ENCODE measurements at places on chromosomes 16 and 17.

DNA sequence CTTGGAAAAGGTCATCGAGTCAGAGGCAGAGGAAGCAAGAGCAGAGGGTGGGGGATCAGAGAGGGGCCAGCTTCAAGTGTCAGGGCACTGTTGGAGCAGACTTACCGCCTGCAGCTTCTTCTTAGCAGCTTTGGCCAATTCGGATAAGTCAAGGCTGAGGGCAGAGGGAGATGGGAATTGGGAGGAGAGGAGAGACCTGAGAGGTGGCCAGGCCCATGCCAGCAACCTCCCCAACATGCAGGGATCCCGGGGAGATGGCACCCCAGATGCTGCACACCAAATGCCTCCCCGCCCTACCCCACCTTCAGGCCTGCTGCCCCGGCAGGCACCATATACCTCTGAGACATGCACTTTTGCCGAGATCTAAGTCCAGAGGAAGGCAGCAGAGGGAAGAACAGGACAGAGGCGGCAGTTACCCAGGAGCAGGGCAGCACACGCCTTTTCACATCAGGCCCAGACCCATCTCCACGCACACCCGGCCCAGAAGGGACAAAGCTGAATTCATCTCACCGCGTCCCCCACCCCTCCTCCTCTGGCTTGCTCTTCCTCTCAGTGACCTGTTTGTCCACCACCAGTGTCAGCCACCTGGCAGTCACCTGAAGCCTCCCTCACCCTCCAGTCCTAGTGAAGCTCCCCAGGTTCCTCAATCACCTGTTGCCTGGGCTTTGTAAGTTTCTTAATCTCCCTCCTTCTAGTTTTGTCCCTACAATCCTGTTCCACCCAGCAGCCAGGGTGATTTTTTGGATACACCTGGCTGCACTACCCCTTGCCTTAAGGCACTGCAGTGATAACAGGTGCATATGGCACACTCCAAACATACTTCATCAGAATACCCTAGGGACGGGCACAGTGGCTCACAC is 10.4 kb downstream of the TP53I13 start:
- no peak for DNase-seq

GRCh38 chr17:56130631-56131030 is 22.6 kb upstream of the ANKFN1 start:
- no peak for DNase-seq

GRCh38 chr16:10946308-10946707 is 1.9 kb downstream of the CLEC16A start:
- no peak for DNase-seq

GRCh38 chr16:56281249-56281805 is 90.0 kb downstream of the GNAO1 start:
- no peak for DNase-seq

- no peak for DNase-seq
Measured at GRCh38 chr17:44530896-44531418, 26.3 kb upstream of the FZD2 start.

DNA sequence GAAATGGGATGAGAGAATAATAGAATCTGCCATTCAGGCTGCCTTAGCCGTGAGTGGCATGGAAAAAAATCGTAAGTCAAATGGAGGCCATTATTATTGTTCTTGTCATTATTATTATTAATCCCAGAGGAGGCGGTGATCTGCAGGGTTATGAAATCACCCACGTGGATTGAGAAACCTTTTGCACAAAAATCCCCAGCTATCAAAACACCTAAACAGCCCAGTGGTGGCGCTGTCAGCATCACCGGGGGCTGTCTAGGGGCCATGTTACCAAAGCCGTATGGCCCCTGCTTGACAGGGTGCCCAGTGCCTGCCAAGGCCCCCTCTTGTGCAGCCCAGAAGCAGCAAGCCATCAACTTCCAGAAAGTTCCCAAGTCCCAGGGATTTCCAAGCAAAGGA is 25.2 kb downstream of the CNGB1 start:
- DNase-seq, result no peak

DNA sequence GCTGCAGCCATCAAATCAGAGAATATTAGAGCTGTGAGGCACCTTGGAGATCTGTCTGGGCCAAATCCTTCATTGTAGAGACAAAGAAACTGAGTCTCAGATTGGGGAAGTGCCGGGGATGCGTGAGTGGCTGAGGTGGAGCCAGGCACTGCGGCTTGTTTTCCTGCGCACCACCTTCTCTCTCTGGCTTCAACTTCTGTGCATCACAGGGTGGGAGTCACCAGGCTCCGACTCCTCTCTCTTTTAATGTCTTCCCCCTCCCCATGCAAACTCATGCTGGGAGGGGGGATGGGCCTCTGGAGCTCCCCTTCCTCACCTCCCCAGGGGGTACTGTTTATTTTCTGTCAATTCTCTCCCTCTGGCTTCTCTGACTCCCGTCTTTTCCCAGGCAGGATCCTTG is 8.7 kb upstream of the ETV4 start:
- no peak for DNase-seq

- DNase-seq, result no peak
Measured at GRCh38 chr16:73122604-73123391, 74.9 kb upstream of the ZFHX3 start.

DNA sequence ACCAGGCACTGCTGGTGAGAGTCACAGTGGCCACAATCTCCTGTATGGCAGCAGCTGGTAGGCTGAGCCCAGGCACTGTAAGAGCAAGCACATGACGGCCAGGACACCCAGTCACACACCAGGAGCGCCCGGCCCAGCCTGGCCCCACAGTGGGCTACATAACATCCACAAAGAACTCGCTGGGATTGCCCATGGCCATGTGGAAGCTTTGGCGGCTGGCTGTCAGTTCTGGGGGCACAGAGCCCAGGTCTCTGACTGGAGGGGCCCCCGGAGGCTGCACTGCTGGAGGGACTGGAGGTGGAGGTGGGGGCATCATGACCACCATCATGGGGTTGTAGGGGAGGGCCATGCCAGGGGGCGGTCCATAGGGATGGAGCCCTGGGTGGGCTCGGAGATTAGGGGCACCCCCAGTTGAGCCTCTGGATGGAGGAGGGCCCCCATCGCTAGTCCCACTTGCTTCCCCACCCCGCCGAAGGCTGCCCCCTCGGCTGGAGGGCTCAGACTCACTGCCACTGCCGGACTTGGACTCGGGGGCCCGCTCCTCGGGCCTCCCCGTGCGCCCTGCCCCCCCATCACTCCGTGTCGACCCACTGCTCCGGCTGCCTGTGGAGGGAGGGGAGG is 6.1 kb downstream of the ACADVL start:
- no peak for DNase-seq

DNA sequence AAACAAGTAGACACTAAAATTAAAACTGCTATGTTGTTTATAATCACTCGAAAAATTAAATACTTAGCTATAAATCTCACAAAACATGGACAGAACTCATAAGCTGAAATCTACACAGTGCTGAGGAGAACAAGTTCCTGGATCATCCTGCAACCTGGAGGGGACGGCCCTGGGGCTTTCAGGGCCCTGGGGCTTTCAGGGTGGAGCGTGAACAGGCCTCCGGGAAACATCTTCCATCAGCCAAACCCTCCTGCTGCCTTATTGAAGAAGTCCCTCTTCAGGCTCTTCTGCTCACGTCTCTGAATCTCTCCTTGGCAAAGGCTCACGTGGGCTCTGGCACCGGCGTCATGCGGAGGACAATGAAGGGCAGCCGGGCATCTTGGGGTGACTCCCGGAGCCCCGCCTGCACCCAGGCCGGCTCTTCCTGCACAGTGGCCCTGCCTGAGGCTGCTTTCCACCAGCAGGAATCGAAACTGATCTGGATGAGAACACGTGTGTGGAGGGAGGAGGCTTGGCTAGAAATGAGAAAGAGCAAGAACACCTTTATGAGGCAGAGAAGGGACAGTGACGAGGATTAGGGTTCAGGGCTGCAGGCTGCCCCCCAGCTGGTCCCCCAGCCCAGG is 127.3 kb downstream of the CDRT15L2 start:
- DNase-seq, result no peak

DNA sequence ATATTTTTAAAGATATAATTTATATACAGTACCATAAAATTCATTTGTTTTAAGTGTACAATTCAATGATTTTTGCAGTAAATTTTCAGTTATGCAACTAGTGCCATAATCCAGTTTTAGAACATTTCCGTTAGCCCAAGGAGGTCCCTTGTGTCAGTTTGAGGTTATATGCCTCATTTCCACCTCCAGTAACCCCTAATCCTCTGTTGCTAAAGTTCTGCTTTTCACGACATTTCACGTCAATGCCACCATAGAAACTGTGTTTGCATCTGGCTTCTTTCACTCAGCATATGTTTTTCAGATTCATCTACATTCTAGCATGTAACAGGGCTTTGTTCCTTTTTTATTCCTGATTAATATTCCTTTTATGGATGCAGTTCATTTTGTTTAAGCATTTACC is 42.4 kb upstream of the NUDT7 start:
- DNase-seq, result no peak

GRCh38 chr17:43216762-43217613 is 5.3 kb downstream of the TMEM106A start:
- no peak for DNase-seq

- no peak for DNase-seq
Measured at GRCh38 chr17:77579682-77580081, 378.8 kb upstream of the TNRC6C start.

- DNase-seq, result no peak
Measured at GRCh38 chr17:332023-332422, 20.6 kb downstream of the RPH3AL start.

- DNase-seq, result no peak
Measured at GRCh38 chr16:55943267-55943666, 68.1 kb upstream of the CES5A start.

GRCh38 chr16:31471875-31472708 is at the start of gene TGFB1I1:
Gene TGFB1I1 (plus strand): TSS chr16:31472152. CDS start chr16:31472189, 37 bp downstream.
- DNase-seq, result no peak

GRCh38 chr17:12815642-12816141 is 26.4 kb downstream of the ARHGAP44 start:
- DNase-seq, result no peak

DNA sequence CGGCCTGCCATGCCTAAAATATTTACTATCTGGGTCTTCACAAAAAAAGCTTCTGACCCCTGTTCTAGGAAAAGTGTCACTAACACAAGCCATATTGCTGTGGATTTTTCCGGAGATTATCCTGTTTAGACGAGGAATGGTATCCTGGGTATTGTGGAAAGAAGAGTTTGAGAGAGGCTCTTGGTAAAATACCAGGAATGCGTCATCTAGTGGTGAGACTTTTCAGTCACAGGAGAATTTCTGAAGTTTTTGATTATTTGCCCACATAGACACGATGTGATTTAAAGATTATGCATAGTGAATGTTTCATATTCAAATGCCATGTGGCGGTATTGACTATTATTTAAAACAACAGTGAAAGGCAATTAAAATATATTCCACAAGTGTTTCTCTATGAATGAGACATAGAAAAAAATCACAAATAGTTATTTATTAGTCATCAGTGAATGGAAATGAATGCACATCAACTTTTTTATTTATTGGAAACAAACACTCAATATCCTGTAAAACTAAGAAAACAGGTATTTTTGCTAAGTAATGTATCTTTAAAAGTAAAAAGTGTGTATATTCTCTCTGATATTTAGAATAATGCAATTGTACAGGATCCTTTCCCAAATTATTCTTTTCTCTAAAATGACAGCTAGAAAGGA is 7.8 kb downstream of the KRT28 start:
- DNase-seq, result no peak

DNA sequence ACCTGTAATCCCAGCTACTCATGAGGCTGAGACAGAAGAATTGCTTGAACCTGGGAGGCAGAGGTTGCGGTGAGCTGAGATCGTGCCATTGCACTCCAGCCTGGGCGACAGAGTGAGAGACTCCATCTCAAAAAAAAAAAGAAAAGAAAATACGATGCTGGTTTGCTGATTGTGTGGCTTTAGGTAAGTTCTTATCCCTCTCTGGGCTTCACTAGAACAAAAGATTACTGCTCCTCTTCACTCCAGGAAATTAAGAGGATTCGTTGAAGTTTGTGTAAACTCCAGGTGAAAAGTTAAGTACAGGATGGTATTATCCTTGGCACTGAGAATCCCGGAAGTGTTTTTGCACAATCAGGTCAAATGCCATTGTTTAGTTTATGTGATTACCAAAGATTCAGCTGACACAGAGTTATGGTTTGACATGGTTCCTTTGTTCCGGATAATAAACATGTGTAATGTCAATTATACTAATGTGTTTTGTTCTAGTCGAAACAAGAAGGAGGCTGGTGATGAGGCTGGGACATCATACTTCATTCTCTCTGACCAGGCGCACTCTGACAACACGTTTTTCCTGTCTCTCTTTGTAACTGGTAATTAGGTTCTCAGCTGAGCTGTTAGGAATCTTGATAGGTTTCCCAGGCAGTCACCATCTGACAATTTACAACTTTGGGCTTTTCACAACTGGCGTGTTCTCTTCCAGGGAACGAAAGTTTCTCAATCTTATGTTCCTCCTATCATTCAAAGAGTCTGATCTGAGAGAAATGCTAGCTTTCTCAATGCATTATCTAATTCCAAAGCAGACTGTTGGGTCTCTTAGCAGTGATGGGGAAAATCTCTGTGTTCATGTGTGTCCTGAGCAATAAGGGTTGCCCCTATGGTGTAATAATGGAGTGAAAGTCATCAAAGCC is 10.8 kb upstream of the TAOK1 start:
- DNase-seq, result no peak

- DNase-seq, result no peak
Measured at GRCh38 chr17:36017799-36018198, at the start of gene CCL23. Gene CCL23 (minus strand): TSS chr17:36017972. CDS start chr17:36017897, 75 bp downstream.

DNA sequence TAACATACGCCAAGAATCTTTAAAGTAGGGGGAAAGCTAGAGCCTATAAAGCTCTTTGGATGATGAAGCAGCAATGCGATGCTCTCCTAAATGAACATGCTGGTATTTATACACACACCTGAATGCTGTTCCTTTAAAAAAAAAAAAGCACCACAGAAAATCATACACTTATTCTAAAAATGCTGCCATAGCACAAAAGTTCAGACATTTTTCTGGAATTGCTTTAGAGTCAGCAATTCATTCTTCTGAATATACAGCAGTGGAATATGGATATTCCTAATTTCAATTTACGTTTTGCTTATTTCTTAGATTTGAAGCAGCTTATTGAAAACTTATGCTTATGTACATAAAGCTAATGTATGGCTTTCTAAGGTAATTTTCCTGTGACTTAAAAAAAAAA is 3.1 kb downstream of the CSNK2A2 start:
- no peak for DNase-seq

GRCh38 chr16:81997738-81998137 is 13.5 kb downstream of the SDR42E1 start:
- no peak for DNase-seq

GRCh38 chr16:57478396-57479204 is 7.7 kb downstream of the DOK4 start:
- DNase-seq, result no peak

GRCh38 chr17:50922721-50923405 is 56.7 kb upstream of the TOB1 start:
- no peak for DNase-seq

Data from omental fat pad (tissue), 4 donors.